ENCODE measurements at places on chromosomes 2 and 18.

- DNase-seq = no peak
These were observed 80.3 kb downstream of the SPP2 start for GRCh38 chr2:234130777-234131181.

DNA sequence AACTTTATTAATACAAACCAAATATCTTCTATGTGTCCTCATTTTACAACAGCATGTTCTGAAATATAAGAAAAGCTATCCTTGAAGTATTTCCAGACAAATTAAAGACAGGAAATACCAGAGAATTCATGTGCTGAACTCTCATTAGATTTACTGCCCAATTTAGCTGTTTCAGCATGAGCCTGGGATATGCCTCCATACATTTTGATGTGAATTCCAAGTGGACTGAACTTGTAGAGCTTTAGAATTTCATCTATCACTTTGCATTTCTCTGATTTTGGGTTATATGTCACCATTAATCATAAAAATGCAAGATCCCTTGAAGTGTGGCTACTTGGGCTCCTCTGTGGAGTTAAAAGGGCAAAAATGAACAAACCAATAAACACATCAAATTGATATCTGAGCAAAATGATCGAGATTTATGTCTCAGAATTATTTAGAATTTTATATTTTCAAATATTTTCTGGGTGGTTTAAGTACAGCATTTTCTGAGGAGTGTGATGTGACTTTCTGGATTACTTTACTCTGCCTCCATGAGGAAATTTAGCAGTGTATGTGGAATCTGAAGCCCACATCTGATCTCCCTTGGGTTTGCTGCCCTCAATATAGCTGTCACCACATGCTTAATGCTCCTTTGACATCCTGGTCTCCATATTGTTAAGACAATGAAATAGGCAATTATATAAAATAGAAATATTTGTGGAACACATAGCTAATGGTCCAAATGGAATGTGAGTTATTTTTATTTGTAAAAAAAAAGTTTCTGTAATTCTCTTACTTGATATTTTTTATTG is 206.6 kb upstream of the RBMS1 start:
- peak; percentile 16 for DNase-seq

GRCh38 chr2:36965751-36966369 is 476 bp downstream of the STRN start:
- no peak for DNase-seq

DNA sequence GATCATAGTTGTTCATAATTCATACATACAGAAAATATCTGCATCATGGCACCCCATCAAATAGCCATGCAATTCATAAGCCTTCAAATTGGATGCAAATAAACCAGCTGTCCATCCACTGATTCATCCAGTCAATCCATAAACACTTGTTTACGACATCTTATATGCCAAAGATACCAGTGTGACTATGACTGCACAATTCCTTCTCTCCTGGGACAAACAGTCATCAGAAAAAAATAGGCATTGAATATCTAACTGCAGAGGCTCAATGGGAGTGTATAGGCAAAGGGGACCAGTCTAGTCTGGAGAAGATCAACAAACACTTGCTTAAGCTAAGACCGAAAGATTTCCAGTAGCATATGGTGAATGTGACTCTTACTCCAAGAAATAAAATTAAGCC is 70.0 kb downstream of the COL4A3 start:
- DNase-seq = no peak

- no peak for DNase-seq
These were observed 59.8 kb downstream of the SNTG2 start for GRCh38 chr2:1010415-1010930.

DNA sequence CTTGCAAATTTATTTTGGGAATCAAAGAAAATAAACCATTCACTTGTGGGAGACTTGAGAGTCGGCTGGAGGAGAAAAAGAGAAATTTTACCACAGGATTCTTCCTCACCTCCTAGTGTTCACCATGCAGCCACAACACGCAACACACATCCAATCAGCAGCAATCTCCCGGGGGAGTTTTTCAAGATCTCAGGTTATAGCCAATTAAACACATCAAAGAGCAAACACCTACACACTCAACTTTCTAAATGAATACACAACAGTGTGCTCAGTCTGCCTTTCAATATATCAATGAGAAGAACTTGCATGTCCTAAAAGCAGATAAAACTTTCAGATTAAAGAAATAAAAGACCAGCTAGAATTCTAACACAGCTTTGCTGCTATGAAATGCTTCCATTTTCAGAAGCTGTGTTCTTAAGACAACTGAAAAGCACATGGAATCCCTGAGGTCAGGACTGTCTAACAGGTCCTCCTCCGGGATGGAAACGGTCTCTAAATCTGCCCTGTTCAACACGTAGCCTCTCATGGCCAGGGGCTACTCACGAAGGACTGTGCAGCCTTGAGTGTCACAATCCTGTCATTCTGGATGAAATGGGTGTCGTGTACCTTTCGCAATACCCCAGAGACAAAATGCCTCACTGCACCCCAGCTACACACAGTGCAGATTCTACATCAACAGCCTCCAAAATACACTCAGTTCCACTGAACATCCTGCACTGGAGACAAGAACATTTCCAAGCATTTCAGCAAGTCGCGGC is 84.2 kb downstream of the ZNF516 start:
- DNase-seq = no peak

DNA sequence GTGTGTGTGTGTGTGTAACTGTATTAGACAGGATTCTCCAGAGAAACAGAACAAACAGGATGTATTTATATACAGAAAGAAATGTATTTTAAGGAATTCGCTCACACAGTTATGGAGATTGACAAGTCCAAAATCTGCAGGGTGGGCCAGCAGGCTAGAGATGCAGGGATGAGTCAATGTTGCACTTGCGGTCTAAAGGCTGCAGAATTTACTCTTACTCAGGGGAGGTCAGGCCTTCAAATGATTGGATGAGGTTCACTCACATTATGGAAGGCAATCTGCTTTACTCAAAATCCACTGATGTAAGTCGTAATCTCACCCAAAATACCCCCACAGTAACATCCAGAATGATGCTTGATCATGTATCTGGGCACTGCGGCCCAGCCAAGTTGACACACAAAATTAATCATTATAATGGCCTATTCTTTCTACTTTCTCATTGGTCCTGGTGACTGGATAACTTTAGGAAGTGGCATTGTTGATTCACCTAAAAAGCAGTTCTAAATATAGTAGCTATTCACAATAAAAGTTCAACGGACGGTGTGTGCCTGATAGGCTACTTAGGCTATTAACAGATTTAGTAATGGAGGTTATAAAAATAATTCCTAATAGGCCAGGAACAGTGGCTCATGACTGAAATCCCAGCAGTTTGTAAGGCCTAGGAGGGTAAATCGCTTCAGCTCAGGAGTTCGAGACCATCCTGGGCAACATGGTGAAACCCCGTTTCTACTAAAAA is 40.6 kb upstream of the ACYP2 start:
- DNase-seq = no peak

GRCh38 chr2:50345701-50346591 is 686.0 kb downstream of the NRXN1 start:
- no peak for DNase-seq

GRCh38 chr2:42788-43187 is 3.5 kb downstream of the FAM110C start:
- no peak for DNase-seq
